ENCODE measurements at places on chromosomes 5 and 9.

GRCh38 chr9:99000476-99001395 is 57.0 kb downstream of the COL15A1 start:
- DNase-seq = no peak

DNA sequence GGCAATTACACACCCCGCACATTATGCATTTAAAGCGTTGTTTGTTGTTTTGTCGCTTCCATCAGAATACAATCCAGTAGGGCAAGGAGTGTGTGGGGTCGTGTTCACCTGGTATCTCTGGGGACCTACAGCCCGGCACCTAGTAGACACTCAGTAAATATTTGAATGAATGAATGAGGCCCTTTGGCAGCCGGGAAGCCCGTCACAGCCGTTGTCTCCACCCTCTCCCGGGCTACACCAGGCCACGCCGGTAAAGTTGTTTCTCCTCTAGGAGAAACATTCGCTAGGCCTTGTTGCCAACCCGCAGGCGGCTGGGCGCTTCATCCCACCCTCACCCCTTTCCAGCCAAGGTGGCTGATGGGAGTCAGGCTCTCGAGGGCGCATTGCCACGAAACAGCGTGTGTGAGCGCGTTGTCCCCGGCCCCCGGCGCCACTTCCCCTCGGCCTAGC is 876 bp upstream of the JAK2 start:
- DNase-seq = no peak

DNA sequence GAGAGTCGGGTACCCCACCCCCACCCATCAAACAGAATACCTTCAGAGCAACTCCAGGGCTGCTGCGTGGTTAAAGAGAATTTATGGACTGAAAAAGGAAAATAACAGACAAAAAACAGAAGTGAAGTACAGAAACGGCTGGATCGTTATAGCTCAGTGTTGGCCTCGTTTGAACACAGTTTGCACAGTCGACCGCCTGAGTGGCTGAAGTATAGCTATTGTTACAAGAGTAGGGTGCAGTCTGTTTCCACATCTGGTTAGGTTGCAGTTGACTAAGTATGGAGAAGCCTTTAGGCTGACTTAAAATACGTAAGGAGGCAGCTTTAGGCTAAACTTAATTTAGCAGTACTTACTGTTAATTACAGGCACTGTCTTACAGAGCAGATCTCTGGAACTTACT is 121.2 kb downstream of the GCNT1 start:
- no peak for DNase-seq

DNA sequence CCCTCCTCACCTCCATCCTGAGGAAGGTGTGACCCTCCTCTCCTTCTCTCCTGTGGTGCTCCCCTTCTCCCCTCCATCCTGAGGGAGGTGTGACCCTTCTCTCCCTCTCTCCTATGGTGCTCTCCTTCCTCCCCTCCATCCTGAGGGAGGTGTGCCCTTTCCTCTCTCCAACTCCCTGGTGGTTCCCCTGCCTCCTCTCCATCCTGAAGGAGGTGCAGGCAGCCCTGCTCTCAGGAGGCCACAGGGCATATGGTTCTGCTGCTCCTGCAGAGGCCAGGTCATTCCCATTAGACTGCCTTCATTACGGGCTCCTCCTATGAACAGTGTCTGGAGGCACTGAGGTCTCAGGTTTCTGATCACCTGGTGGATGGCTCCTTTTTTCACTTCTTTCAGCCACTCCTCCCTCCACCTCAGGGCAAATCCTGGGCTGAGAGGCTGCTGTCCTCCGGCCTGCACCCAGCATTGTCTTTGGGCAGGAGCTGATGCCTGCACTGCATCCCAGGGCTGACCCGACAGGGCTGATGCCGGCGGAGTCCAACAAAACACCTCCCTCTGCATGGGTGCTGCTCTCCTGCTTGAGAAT is 197.1 kb downstream of the MED10 start:
- DNase-seq = no peak

GRCh38 chr9:14883310-14883944 is 26.8 kb downstream of the FREM1 start:
- no peak for DNase-seq

- no peak for DNase-seq
Observed at GRCh38 chr9:35726931-35727330, 5.1 kb downstream of the TLN1 start.

DNA sequence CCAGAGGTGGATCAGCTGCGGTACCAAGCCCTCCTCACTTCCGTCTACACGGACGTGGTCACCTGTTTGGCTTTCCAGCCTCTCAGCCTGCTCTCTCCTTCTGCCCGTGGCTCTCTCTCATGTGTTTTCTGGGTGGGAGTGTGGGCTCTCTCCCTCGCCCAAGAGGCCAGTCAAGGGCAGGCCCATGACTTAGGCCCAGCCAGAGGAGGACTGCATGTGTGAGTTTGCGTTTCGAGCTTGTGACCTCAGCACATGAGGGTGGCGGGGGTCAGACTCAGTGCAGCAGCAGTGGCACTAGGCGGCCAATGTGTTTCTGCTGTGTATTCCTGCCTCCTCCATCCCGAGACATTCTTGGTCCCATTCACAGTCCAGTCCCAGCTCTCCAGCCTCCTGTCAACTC is 82.5 kb upstream of the SMIM23 start:
- no peak for DNase-seq

DNA sequence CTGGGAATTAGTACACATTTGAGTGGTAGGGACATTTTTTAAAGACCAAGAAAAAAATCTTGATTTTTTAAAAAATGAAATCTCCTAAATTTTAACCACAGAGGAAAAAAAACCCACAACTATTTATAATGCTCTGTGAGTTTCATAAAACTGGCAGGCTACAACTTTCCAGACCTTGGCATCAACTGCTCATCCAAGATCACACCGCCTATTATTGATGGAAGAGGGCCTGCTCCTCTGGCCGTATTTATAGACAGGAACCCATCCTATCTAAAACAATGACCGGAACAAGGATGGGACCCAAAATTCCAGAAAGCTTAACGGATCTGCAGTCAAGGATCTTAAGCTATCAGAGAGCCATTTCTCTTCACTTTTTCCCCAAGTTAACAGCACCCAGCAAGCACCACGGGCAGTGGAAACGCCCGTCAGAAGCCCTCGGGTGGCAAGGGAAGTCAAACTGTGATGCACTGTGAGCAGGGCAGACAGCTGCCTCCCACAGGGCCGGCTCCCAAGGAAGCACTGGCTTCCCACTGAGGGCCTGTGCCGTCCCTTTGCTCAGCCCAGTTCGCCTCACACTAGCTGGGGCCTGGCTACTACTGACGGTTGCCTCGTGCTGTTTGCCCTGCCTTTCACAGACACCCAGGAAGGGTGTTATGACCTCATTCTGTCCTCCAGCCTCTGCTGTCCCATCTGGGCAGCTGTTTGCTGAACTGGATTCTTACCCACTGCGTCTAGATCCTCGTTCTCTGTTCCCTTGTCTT is 62.8 kb downstream of the CDC14B start:
- DNase-seq = no peak

DNA sequence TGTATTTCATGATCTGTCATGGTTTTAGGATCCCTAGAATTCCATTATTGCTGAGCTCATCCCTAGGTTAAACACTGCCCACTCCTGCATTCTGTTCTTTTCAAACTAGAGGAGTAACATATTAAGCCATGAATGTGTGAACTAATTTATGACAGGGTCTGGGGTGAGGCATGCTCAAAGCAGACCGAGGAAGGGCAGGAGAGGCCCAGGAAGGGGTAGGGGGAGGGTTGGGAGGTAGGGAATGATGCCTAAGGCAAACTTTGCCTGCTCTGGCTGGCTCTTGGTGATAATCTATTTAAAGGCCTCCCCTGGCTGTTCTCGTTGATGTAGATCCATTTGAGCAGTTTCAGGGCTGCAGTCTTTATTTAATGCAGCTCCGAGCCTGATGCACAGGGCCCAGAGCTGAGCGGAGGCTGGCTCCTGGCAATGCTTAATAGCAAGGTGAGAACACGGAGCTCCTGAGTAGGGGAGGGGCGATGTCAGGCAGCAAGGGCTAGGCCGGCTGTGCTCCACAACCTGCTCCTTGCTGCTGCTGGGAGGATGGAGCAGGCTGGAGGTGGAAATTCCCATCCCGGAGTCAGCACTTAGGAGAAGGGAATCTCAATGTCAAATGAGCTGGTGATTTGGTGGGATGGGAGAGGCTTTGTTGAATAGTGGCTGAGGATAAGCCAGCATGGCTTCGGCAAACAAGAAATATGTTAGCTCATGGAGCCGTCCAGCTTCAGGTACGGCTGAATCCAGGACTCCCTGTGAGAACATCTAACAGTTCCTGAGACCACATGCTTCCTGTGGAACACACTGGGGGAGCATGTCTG is 73.2 kb upstream of the UNC5A start:
- DNase-seq = no peak

DNA sequence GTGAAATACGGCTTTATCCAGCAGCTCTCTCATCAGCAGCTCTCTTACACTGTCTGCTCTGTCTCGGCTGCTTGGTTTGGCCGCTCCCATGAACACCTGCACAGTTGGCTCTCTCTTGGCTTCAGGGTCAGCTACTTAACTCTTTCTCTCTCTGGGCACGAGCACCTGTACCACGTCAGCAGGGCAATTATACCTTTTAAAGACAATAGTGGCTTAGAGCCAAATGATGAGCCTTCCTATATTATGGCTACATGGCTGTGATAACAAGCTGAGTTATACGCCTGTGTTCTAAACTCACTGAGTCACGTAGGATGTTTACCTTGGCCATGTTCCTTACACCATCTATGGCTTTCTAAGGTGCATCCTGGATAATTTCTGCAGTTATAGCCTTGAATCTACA is 69.2 kb upstream of the CTNND2 start:
- no peak for DNase-seq

GRCh38 chr5:68298479-68298878 is 82.9 kb downstream of the PIK3R1 start:
- DNase-seq = no peak

DNA sequence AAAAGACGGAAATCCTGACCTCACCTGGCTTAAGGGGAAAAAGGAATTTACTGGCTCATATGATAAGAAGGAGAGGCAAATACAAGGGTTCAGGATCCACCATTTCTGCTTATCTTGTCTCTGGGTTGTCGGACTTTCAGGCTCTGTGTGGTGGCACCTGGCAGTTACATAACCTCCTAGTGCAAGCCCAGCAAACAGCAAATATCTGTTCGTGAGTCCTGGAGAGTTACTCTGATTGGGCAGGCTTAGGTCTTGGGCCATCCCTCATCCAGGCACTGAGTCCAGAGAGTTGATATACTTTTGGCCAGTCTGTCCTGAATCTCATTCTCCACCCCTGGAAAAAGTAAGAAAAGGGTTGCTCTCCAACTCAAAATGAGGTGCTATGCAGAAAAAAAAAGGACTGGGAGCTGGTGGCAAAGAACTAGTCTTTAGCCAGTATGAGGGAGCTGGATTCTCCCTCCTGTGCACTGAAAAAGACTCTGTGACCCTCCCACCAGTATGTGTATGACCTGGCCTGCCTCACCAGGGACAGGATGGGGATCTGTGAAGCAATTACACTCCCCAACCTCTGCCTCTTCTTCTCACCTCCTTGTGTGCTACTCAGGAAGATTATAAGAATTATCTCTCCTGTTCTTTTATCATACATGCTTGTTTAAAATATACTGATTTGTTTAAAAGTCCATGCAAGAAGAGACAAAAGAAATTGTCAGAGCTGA is 282.9 kb downstream of the ARHGAP26 start:
- no peak for DNase-seq

- DNase-seq = no peak
Observed at GRCh38 chr5:24571302-24571701, 73.5 kb downstream of the CDH10 start.

DNA sequence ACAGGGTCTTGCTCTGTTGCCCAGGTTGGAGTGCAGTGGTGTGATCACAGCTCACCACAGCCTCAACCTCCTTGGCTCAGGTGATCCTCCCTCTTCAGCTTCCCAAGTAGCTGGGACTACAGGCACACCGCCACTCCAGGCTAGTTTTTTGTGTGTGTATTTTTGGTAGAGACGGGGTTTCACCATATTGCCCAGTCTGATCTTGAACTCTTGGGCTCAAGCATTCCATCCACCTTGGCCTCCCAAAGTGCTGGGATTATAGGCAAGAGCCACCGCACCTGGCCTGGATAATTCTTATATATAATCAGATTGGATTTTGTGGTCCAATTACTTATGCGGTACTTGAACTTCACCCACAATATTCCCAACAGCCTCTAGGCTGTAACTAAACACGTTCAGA is 19.8 kb downstream of the CCDC69 start:
- no peak for DNase-seq

GRCh38 chr9:131060900-131061630 is 35.3 kb upstream of the AIF1L start:
- no peak for DNase-seq

- no peak for DNase-seq
Observed at GRCh38 chr9:21833090-21833801, 30.8 kb downstream of the MTAP start.

GRCh38 chr9:137311171-137311985 is 9.3 kb upstream of the NRARP start:
- no peak for DNase-seq

- DNase-seq = no peak
Observed at GRCh38 chr5:146238973-146239372, 35.6 kb downstream of the RBM27 start.

DNA sequence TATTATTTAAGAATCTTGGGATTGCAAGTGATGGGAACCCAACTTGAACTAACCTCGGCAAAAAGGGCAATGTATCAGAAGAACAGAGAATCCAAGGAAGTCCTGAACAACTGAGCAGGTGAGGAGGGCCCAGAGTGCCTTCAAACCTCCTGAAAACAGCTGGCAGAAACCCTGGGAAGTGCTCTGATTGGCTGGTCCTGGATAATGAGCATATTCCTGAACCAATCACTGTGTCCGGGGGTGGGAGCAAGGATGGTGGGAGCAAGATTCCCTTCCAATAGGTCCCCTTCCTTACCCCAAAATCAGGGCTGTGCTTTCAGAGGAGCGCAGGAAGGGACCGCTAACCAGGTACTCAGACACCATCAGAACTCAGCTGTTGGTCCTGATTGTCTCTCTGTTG is 31.9 kb upstream of the TBC1D2 start:
- no peak for DNase-seq

GRCh38 chr5:56735849-56736641 is 79.3 kb upstream of the MAP3K1 start:
- DNase-seq = no peak

Data from stimulated activated CD4-positive, alpha-beta T cell treated with anti-CD3 and anti-CD28 coated beads, Interleukin-1b, Interleukin-23, amount 100 ng/mL, for 24 hours (primary cell).